ENCODE measurements at places on chromosomes 16 and 17.

DNA sequence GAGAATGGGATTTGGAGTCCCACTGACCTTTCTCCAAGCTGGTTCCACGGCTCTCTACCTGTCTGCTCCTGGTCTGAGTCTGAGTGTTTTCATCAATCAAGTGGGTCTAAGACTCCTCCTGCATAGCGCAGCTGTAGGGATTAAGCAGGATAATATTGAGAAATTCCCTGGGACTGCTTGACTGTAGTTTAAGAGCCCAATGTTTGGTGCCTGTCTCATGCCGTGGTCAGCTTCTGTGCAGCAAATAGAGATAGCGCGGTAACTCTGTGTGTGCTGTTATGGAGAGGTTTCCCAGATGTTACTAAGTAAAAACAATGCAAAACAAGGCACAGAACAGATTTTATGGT, 21.4 kb downstream of the RPTOR start:
- no peak for DNase-seq

DNA sequence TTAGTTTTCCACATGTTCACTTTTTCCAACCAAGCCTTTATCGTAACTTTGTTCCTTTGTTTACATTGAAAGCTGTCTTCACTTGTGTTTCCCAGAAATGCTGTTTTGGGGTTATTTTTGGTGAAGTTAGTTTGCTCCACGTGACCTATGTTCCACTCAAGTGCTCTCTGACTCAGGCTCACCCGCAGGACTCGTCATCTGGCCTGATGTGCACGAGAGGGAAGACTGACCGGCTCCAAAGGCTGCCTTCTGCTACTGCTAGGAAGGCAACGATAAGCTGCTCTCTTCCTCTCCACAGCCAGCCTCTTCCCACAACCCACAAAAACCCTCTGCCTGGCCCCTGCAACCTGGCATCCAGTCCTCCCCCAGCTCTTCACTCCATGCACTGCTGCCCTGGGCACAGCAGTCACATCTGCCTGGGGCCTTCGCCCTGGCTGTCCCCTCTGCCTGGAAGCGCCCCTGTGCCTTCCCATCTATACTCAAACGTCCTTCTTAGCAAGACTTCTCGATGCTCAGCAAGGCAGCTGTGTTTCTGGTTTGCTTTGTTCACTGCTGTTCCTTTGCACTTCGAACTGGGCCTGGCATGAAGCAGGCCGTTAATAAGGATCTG, 28.0 kb downstream of the ZCCHC14 start:
- no peak for DNase-seq

DNA sequence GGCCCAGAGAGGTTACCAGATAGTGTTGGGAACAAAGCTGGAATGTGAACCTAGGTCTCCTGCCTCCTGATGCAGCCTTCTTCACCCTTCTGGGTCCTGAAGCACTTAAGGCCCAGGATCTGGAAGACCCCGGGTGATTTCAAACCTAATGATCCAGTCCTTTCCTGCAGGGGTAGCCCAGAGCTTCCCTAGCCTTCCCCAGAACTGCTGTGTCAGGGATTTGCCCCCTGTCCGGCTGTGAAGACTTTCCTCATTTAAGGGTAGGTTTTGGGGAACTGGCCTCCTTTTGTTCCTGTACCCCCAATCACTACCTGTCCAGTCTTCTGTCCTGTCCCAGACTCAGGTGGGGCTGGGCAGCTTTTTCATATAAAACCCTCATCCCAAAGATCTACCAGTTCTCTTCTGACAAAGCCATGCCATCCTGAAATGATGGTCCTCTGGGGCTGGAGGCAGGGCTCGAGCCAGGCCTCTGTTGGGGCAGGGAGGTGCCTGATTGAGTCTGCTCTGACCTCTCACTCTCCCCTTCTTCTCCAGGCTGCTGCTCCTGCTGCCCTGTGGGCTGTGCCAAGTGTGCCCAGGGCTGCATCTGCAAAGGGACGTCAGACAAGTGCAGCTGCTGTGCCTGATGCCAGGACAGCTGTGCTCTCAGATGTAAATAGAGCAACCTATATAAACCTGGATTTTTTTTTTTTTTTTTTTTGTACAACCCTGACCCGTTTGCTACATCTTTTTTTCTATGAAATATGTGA, 1.3 kb downstream of the MT1X start:
- DNase-seq: no peak

- DNase-seq: no peak
These were observed 16.4 kb downstream of the GJD3 start for GRCh38 chr17:40348136-40348504.

DNA sequence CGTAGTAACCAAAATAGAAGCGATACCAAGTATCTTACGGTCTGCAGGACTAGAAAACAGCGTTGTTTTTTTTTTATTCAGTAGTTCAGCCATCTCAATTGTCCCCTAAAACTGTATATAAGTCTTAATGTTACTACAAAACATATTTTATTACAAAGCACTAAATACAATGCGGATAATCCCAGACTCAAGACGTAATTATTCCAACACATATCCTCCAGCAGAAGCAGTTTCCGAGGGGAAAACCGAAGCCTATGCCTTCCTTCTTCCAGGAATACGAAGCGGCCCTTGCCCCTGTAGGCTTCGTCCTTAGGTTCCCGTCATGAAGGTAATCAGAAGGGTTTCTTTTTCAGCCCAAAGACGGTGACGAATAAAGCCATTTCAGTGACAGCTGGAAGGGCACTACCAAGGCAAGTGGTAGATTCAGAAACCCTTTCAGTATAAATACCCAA, 2.3 kb downstream of the TMEM107 start:
- no peak for DNase-seq

GRCh38 chr17:38967290-38967738, at the start of gene FBXO47:
Gene FBXO47 (minus strand): TSS chr17:38967403. CDS start chr17:38963025, 4,378 bp downstream.
- peak; percentile 49 for DNase-seq

DNA sequence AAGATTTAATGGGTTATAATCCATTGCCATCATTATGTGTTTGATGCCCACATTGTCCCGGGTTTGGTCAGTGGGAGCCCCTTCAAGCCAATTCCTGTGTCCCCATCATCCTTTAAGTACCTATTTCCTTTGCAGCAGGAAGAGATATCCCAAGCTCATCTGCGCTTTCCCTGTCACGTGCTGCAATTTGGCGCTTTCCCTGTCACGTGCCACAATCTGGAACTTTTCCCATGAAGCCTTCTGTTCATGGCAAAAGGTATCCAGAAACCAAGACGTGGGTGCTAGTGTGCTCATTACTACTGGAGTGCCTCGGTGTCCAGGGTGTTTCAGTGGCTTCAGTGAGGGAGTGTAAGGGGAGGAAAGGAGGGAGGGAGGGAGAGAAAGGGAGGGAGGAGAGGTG, 168.5 kb downstream of the NPIPB11 start:
- no peak for DNase-seq

GRCh38 chr17:43092901-43093300, 32.3 kb downstream of the BRCA1 start:
- no peak for DNase-seq

- DNase-seq: no peak
These were observed 15.7 kb upstream of the DHX8 start for GRCh38 chr17:43467981-43468581.

- DNase-seq: no peak
These were observed 28.2 kb downstream of the TNFRSF13B start for GRCh38 chr17:16943541-16944333.
